ENCODE measurements at places on chromosomes 16 and 17.

- H3K36me3 ChIP-seq, result no peaks in the 10 kb centered on the region
- no peak overlapping the region for H3K27ac ChIP-seq
- no peak for DNase-seq
These were observed 13.1 kb downstream of the SOST start for GRCh38 chr17:43745541-43745940.

DNA sequence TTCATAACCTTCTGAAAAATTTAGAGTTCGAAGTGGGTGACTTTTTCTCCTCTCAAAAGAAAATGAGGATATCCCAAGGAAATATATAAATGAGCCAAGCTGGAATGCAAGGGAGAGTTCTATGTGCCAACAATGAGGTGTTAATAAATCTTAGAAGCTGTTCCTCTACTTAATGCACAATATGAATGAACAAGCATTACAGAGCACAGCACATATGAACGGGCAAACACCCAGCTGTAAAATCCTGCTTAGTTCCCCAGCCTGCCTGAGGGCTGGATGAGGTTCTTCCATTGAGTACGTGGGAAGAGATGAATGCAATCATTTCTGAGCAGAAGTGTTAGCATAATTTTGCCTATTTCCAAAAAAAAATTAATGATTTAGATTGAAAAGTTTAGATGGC, 58.1 kb downstream of the WDR59 start:
- DNase-seq, result no peak
- no peak overlapping the region for H3K27ac ChIP-seq
- peaks cover 38% of the 10 kb centered on the region for H3K36me3 ChIP-seq
- no peak overlapping the region for H3K4me3 ChIP-seq

- peaks cover 3% of the 10 kb centered on the region for H3K4me1 ChIP-seq
- no peaks in the 10 kb centered on the region for H3K27me3 ChIP-seq
- peak; percentile 49 for DNase-seq
- H3K27ac ChIP-seq, result no peak overlapping the region
- H3K4me3 ChIP-seq, result no peak overlapping the region
These were observed 4.3 kb upstream of the APRT start for GRCh38 chr16:88815901-88816589.

DNA sequence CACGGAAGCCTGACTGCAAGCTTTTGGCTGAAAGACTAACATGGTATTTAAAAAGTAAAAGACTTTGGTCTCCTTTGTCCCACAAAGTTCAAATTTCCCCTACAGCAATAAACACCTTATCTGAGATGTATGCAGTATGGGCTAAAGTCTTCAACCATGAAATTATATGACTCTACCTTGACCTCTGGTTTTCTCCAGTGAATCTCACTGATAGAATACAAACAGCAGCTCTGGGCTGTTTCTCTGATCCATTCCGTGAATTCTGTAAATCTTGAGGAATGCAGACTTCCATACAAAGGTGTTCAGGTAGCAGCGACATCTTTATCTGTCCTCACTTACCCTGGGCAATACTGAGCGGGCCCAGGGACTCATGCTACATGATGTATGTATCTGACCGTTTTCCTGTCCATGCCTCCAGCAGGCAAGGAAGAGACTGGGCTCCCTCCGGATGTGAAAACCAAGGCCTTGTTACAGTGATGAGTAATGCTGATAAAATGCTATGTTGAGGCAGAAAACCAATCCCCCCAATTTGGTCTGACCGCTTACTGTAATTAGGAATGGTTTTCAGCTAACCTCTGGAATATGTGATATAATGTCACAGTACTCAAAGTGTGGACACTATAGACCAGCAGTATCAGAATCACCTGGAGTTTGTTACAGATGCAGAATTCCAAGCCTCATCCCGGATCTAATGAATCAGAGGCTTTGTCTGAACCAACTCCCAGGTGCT, 589.8 kb downstream of the HS3ST4 start:
- no peaks in the 10 kb centered on the region for H3K27me3 ChIP-seq
- DNase-seq, result no peak
- no peak overlapping the region for H3K4me3 ChIP-seq
- no peaks in the 10 kb centered on the region for H3K4me1 ChIP-seq
- H3K27ac ChIP-seq, result no peak overlapping the region

DNA sequence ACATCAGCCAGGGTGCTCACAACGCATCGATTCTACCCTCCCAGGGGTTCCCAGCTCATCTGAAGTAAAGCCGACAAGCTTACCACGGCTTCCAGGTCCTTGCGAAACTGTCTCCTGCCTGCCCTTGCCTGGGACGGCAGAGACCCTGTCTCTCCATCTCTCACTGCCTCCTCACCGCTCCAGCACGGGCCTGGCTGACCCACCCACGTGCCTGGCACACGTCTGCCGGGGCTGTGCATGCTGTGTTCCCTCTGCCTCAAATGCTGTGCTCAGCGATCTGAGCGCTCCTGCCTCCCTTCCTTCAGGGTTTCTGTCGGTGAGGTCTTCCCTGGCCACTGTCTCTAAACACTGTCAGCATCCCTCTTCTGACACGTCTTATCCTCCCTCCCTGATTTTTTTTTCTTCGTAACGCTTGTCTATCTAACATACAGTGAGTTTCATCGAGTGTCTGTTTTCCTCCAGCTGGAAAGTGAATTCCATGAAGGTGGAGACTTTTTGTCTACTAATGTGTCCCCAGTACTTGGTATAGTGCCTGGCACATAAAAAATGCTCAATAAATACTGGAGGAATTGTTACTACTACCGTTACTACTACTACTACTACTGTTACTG, 208.4 kb downstream of the IRF8 start:
- no peak overlapping the region for H3K4me3 ChIP-seq
- peaks cover 9% of the 10 kb centered on the region for H3K27me3 ChIP-seq
- no peaks in the 10 kb centered on the region for H3K4me1 ChIP-seq

Data from stimulated activated naive B cell treated with anti-CD40 and anti-IgM and Interleukin-4, amounts not matched to agents 10 μg/mL and 1 μg/mL and 100 μg/mL, for 72 hours (primary cell).